ENCODE measurements at places on chromosomes 11 and 22. TPM values are rescaled to one million over a fixed set of nuclear protein-coding genes. Genes with fewer than 3 reads are reported as not detected.

Gene SLCO2B1
- total RNA-seq = 0.13 TPM

DNA sequence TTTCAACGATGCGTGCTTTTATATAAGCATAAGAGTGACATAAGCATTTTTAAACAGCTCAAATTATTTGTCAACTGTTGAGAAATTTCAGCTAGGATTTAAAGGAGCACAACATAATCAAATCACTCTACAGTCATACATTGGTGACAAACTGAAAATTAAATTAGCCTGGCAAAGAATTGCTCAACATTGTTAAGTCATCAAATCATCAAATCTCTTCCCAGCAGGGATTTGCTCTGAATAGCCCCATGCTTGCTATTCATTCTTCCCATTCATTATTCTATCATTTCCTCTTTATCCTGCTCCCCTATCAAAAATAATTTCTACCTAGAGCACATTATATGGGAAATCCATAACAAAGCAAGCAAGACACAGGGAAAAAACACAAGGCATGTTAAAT, 198.7 kb upstream of the LUZP2 start:
- no peak for DNase-seq

GRCh38 chr11:20235164-20235563, 74.9 kb upstream of the DBX1 start:
- DNase-seq = no peak

DNA sequence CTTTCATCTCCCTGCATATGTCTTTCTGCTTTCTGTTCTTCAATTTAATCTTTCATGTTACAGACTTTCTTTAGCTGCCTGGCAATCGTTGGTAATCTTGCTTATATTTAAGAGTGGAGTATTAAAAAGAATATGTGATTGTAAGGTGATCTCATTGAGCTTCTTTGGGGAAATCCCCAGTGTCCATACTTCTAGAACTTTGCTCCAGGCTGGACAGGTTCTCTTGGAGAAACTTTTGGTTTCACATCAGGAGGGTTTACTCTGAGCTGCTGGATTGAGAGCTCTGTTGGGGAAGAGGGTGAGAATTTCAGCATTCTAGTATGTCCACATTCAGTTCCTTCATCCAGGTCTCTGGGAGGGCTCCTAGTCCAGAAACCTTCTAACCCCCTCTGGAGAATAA, 16.1 kb downstream of the LRRC75B start:
- DNase-seq = no peak

Gene VWA5A
- total RNA-seq = 6.6 TPM

DNA sequence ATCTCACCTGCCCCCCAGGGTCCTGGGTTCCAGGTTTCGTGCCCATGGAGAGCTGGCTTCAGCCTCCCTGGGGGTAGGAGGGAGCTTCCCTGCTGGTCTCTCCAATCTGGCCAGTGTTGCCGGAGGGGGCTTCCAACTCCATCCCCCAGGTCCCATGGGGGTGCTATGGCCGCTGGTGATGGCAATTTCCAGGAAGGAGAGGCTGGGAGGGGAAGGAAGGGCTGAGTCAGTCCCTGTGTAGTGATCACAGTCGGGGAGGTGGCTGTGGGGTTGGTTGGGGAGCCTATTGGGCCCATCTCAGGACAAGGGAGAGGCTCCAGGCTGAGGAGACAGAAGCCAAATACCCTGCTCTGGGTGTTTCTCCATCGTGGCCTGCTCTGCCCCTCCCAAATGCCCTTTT, 5.7 kb upstream of the CDC42EP2 start:
- no peak for DNase-seq

DNA sequence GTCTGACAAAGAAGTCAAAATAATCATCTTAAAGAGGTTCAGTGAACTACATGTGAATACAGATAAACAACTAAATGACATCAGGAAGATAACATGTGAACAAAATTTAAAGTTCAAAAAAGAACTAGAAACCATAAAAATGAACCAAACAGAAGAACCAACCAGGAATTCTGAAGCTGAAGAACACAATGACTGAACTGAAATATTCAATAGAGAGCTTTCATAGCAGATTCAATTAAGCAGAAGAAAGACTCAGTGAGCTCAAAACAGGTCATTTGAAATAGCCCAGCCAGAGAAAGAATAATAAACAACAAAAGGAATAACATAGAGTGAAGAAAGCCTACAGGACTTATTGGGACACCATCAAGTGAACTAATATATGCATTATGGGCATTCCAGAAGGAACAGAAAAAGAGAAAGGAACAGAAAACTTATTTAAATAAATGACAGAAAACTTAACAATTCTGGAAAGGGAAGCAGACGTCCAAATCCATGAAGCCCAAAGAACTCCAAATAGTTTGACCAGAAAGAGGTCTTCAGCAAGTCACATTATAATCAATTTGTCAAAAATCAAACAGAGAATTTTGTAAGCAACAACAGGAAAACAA, 11.0 kb upstream of the SLC36A4 start:
- DNase-seq = no peak

DNA sequence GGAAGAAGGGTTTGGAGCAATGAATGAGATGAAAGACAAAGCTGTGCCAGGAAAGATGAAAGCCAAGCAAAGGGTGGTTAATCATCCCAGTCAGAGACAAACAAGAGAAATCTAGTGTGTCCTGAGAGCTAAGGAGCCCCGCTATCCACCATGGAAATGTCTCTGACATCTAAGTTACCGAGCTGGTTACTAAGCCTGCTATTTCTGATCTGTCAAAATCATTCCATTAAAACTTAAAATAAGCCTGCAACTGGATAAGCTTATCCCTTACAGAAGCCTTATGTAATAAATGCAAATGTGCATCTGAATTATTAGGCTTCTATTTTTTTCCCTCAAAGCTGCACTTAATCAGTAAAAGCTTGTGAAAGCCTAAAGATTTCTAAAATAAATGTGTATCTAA, 22.1 kb upstream of the SESN3 start:
- DNase-seq = no peak

- no peak for DNase-seq
Measured at GRCh38 chr11:66856496-66857233, at the start of gene LRFN4. Gene LRFN4, plus strand, starts transcription at chr11:66857064. Its CDS starts 681 bp downstream, at chr11:66857745.

Gene TMEM191C
- total RNA-seq = 0.27 TPM

DNA sequence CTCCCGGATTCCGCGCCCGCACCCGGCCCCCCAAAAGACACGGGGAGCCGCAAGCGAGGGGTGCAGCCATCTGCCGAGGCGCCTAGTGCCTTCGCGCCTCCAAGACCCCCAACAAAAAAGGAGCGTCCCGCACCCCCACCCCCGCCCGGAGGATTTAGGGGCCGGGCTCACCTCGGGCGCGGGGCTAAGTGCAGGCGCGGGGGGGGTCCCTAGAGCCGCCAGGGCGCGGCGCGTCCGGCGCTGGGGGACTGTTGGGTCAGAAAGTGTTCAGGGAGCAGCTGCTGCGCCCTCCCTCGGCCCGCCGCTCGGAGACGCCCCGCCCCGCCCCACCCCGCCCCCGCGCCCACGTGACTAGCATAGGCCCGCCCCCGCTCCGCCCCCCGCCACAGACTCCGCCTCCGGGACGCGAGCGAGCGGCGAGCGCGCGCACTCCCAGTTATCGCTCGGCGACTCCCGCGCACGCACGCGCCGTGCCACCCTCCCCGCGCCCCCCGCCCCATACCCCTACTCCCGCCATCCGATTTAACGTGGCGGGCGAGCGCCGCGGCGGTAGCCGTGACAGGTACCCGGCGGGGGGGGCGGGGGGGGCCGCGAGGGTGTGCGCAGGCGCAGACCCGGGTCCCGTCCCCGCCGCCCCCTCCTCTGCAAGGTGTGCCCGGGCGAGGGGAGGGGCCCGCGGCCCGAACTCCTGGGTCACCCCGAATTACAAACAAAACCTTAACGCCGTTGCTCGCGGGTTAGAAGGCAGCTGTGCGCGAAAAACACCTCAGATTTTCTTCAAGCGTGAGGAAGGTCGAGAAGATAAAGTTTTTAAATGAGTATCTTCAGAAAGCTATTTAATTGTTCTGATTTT, 56.2 kb downstream of the KCNJ4 start:
- peak; percentile 80 for DNase-seq

Gene HIC2
- 3.9 TPM for total RNA-seq

- no peak for DNase-seq
Measured at GRCh38 chr11:75625991-75626888, 42.6 kb downstream of the MAP6 start.

- DNase-seq = peak; percentile 75
Measured at GRCh38 chr22:43230971-43231723, 44.2 kb upstream of the TTLL12 start.

DNA sequence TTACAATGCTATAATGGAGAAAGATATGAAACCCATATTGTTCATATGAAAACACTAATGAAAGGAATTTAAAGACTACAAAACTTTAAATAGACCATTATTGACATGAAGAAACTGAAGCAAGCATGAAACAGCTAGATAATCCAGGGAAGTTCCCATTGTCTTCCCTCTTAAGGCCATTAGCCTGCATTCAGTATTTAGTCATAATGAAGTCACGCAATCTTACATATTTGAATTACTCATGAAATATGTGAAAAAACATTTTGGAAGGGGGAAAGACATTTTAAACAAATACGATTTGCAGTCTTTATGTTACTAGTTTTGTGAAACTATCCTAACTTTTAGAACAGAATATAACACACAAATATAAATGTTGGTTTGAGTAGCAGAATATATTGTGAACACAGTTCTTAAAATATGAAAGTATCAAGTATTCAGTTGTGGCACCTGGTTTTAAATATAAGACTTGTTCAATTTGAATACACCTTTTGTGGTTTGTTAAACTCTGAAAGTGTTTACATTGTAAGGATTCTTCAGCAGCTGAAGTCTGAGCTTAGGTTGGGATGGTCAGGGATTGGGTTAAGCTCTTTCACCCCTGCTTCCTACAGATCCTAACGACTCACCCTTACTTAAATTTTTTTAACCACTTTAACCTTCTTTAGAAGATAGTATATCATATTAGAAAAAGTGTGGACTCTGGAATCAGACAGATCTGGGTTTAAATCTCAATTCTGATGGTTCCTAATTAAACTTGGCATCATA, 500.3 kb upstream of the TENM4 start:
- no peak for DNase-seq

Gene PGA4
- not detected for total RNA-seq

DNA sequence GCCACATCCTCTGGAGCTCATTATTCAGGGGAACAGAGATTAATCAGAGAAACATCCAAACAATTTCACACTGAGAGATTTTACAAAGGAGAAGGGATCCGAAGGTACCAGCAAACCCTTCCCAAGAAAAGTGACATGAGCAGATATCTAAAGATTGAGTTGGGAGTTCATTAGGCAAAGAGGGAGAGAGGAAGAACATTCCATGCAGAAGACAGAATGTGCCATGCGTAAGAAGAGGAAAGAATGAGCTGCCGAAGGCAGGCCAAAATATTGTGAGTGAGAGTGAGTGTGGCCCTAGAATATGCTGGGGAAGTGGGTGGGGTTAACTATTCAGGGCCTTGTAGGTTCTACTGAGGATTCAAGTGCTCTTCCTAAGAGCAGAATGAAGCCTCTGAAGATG, 50.0 kb upstream of the LYVE1 start:
- DNase-seq = no peak

Gene USP28
- 26.0 TPM for total RNA-seq

DNA sequence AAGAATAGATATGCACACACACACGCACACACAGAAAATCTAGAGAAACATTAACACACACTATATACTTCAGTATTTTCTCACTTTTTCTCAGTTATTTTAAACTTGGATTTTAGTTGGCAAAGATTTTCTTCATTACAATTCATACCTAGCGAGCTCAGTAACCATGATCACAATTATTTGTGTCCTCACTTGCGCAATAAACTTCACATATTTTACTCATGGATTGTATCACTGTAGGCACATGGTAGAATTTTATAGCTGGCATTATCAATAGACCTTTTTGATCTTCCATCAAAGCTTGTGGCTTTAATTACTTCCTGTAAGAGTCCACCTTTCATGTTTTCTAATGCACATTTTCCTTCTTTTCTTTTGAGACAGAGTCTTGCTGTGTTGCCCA, 4.8 kb upstream of the XKR3 start:
- no peak for DNase-seq

GRCh38 chr22:20747223-20747622, 26.7 kb upstream of the SERPIND1 start:
- no peak for DNase-seq

- DNase-seq = peak; percentile 67
Measured at GRCh38 chr11:36292311-36292722, 3.1 kb upstream of the COMMD9 start.

DNA sequence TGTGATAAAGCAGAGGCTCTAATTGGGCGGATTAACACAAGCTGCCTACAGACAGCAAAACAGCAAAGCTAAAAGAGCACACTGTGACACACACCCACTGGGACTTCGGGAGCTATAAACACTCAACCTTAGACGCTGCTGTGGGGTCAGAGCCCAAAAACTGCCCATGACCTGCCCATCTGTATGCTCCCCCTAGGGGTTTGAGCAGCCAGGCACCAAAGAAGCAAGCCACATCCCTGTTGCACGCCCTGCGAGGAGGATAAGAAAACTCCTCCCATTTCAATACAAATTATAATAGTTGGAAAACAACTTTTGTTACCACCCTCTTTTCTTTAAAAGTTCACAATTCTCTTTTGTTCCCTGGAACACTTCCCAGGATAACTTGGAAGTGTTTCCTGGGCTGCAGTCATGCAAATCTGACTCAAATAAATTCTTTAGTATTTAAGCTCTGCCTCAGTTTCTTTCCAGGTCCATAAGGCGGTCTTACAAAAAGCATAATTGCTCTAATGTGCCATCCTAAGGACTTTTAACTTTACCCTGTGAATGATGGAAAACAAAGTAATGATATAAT, 86.4 kb downstream of the DLG2 start:
- peak; percentile 2 for DNase-seq

Gene ART1
- not detected for total RNA-seq

DNA sequence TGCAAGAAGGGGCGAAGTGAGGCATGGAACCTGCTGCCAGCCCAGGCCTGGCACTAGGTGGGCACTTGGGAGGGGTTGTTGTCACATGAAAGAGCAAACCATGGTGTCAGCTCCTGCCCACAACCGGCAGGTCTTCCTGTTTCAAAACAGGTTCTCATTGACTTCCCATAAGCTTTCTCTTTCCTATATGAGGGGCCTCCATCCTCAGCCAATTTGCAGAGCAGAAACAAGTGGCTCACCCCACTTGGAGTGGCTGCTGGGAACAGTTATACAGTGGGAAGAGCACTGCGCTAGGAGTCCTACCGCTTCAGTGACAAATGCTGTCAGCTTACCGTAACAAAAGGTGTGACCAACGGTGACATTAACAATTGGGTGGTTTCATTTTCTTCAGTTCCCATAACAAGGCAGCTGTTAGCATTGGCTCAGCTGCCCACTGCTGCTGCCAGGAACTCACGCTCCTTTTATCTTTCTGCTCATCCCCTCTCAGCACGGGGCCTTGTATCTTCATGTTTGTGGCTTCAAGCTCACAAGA, 10.2 kb upstream of the SSTR3 start:
- DNase-seq = no peak

GRCh38 chr22:37418627-37419369, 8.5 kb downstream of the ELFN2 start:
- no peak for DNase-seq

Gene CALCA
- total RNA-seq = not detected

DNA sequence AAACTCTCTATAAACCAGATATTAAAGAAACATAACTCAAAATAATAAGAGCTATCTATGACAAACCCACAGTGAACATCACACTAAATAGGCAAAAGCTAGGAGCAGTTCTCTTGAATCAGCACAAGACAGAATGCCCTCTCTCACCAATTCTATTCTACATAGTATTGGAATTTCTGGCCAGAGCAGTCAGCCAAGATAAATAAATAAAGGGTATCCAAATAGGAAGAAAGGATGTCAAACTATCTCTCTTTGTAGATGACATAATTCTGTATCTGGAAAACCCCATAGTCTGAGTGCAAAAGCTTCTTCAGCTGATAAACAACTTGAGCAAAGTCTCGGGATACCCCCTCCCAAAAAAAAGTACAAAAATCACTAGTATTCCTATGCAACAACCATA, 359.8 kb downstream of the LRRC4C start:
- DNase-seq = no peak

- no peak for DNase-seq
Measured at GRCh38 chr11:68370211-68371111, 58.1 kb downstream of the LRP5 start.
